EL (cell line): ENCODE measurements at places on chromosomes 5 and 9.

- DNase-seq = no peak
Observed at GRCh38 chr9:14452539-14452938, 138.6 kb upstream of the NFIB start.

DNA sequence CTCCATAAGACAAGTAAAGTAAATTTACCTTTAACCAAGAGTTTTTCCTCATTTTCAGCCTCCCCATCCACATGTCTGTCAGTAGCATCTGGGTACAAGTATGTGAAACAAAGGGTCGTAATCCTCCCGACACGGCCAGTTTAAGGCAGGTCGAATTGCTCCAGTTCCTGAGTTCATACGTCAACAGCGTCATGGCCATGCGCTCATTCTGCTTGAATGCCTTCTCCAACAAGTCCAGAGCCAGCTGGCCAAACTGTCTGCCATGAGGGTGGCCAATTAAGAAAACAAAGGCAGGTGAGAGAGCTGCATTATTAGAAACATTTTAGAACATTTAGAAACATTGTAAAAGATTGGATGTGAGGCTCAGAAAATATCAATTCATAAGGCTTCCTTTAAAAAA, 87.5 kb downstream of the TRPM6 start:
- no peak for DNase-seq

- DNase-seq = no peak
Observed at GRCh38 chr5:116759860-116760640, 185.4 kb upstream of the SEMA6A start.

DNA sequence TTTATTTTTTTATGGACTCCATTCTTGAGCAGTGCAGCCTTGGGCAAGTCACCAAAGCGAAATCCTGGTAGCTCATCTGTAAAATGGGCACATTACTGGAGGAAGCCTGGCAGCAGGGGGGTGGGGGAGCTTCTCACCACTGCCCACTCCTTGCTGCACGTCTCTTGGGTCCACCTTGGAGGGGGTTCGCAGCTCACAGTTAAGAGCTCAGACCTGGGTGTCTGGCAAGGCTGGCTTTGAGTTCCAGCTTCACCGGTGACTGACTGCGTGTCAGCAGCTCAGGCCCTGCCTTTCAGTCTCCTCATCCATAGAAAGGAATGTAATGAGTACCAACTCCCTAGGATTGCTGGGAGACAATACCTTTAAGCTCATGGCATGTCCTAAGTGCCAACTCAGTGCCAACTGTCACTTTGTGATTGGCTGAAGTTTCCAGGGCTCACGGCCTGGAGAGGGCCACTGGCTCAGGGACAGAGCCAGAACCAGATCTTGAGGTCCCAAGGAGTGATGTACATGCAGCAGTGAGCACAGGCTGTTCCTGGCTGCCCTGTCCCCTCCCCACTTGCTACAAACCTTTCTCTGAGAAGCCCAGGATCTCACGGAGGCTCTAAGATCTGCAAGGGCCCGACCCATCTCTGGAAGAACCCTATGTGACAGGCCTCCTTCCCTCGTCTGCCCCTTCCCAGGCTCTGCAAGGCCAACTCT, 72.9 kb downstream of the C9orf50 start:
- DNase-seq = no peak

- DNase-seq = no peak
Observed at GRCh38 chr5:69467442-69468225, 25.0 kb upstream of the OCLN start.

GRCh38 chr5:11619339-11620024, 284.8 kb downstream of the CTNND2 start:
- no peak for DNase-seq

DNA sequence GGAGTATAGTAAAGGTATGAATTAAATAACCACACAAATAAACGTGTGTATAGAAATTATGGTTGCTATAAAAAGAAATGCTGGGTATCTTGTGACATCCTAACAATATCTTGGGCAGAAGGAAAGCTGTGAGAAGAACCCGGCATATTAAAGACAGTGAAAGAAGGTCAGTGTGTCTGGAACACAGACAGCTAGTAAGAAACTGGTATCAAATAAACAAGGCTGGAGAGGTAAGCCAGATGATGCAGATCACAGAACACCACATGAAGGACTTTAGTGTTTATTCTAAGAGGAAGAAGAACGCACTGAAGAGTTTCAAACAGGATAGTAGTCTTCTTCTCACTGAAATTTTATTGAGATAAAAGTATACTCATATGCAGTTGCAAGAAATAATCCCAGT, 24.4 kb downstream of the TMEM245 start:
- no peak for DNase-seq

GRCh38 chr9:77015327-77016048, 4.0 kb upstream of the FOXB2 start:
- DNase-seq = no peak

GRCh38 chr5:39299962-39300361, 64.3 kb downstream of the C9 start:
- no peak for DNase-seq

GRCh38 chr9:89743216-89743572, 138.4 kb downstream of the GADD45G start:
- DNase-seq = no peak
